Stimulated activated CD8-positive, alpha-beta memory T cell treated with anti-CD3 and anti-CD28 coated beads, Interleukin-7, amount 100 ng/mL, for 24 hours (primary cell): ENCODE measurements at places on chromosomes 16 and 17.

DNA sequence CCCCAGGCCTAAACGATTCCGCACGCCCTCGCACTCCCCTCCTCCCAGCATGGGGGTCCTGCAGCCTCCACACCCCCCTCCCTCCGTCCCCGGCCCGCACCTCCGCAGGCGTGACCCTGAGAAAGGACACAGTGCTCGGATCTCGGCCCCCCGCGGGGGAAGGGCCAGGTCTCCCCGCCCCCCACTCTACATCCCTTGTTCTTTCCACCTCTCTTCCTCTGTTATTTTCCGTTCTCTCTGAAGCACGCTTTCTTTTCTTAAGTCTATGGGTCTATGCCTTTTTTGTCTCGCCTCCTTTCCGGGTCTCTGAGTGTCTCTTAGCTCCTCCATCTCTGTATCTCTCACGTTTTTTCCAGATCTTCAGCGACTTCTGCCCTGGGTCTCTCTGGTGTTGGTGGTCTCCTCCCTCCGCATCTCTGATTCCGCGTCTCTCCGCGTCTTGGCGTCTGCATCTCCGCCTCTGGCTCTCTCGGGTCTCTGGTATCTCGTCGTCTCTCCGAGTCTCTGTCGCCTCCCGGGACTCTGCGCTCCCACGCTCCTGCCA lies 2.1 kb upstream of the HES7 start:
- no peak for DNase-seq

- DNase-seq, result no peak
Observed at GRCh38 chr16:27432558-27432957, 30.6 kb downstream of the IL21R start.

GRCh38 chr17:2239882-2240430 lies 63.6 kb downstream of the SMG6 start:
- DNase-seq, result no peak

DNA sequence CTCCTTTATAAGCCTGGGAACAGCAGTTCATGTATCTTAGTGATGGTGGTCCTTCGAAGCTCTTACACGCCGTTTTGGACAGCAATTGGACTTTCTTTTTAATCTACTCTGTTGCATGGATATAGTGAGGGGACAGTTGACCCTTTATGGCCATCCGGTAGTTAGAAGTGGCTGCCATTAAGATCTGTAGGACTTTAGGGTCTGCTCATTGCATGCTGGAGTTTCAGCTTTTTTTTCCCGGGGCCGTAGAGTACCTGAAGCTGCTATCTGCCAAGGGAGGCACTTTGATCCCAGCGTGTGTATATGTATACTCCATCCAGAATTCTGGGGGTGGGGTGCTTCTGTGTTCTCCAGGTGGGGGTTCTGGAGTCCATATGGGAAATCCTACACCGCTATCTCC lies 1.2 kb downstream of the CYB5D1 start:
- DNase-seq, result no peak

DNA sequence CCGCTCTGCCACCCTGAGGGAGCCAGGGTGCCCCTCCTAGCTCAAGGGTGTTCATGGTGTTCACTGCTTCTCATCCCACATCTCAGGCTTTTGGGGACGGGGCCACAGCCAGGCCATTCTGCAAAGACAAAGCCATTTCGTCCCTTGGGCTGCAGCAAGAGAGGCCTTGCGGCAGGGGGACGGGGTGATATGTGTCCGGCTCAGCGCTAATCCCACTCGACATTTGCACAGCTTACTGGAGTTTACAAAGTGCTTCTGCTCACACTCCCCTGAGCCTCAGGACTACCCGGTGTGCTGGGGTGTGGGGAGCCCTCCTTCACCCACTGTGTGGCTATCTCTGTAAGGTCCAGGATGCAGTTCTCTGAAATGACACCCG lies 84.3 kb downstream of the RTN4RL1 start:
- DNase-seq, result no peak

- DNase-seq, result no peak
Observed at GRCh38 chr17:82232322-82232820, 3.5 kb downstream of the SLC16A3 start.

DNA sequence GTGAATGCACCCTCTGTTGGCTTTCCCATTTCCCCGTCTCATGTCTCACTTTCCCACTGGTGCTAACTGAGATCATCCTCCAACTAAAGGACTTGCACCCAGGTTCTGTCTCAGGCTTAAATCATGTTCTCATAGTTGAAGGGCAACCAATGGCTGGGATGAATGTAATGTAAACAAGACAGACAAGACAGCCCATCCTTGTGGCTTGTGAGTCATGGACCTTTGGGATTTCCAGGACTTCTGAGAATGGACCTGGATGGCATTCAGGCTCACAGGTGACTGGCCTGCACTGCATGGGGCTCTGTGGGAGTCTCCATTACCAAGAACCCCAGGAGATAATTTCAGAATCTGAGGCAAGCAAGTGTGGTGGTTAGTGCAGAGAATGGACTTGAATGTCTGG lies 347.5 kb downstream of the HAPSTR1 start:
- DNase-seq, result no peak
